ENCODE measurements at places on chromosomes 7 and 10.

DNA sequence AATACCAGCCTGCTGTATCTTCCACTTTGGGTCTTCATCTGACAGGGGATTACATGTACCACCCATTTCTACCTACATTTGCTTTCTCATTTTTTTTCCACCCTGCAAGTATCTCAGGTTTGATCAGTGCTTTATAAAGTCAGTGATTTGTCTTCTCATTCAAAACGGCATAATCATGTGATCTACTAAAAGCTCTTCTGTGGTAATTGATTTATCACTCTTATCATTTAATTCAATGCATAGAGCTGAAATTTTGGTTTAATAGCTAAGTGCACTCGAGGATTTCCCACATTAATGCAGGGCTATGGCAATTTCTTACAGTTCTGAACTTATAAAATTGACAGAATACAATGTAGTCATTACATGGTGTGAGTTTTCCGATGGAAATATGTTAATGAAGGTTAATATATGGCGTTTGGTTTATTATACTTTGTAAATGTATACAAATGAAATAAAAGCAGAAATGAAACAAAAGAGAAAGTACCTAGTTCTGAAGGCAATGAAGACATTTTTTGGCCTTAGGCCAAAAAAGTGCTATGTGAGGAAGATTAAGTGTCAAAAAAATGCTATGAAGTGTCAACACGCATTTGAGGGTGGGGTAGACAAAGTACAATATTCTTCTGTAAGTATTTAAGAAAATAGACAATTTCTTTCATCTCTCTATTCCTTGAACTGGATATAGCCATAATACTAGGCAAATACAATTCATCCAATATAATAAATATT lies 457.3 kb downstream of the ETV1 start:
- no peak for DNase-seq

GRCh38 chr10:103640436-103641181 lies 147.1 kb downstream of the NEURL1 start:
- DNase-seq, result no peak

GRCh38 chr10:133258066-133258817 lies 18.4 kb downstream of the ADAM8 start:
- DNase-seq, result peak; percentile 81

DNA sequence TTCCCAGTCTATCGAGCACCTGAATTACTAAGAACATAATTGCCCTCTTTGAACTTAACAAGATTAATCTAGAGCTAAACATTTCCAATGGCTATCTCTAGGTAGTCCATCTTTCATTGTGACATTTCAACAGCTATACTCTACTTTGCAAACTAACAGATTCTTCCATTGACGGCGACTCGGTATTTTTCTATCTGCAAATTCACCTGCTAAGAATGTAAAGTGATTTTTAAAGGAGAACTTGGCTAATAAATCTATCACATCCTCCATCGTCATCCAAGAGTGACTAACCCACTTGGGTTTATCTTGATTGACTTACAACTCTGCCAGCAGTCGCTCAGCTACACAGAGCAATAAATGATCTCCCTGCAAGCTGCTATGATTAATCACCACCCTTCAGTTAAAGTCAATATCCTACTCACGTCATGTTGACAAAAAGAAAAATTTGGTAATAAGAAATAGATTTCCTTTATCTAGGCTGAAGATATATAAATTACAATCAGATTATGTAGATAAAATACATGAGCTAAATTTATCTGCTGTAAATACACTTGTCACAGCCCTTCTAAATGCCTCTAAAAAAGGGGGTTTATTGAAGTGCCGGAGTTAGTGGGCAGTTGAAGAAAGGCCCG lies 99.5 kb downstream of the SFMBT2 start:
- no peak for DNase-seq

DNA sequence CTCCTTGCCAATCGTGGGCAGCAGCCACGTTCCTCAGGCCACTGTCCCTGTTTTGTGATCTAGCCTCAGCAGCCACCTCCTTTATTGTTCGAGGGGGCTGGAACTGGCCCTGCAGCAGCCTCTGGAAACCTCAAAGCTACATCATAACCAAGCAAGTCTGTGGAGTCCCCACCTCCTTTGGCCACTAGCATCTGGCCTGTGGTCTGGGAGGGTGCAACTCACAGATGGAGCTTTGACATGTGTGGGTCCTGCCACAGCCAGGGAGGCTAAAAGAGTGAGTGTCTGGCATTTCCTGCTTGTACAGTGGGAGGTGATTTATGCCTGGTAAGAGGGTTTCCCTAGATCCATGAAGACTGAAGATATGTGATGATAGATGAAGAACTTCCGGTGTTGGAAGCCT lies 32.3 kb upstream of the NUB1 start:
- no peak for DNase-seq

- no peak for DNase-seq
These were observed 14.0 kb downstream of the IDI2 start for GRCh38 chr10:1011696-1012095.

DNA sequence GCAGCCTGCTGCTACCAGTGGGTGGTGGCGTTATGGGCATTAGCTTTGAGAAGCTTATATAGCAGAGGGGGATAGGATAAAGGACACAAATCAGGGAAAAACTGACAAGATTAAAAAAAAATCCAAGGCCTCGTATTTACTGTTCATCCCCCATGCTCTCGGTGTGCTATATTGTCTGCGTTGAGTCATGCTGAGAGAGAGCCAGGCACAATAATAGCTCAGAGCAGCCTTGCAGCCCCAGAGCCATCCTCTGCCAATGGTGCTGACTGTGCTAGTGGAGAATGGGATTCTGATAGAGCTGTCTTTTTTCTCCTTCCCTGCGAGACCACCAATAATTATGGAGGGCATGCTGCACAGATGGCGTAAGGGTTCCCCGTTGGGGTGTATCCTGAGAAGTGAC lies 51.7 kb upstream of the FZD1 start:
- no peak for DNase-seq

- no peak for DNase-seq
These were observed 47.9 kb downstream of the WNT2 start for GRCh38 chr7:117274951-117275350.

- no peak for DNase-seq
These were observed 771 bp upstream of the NUDCD3 start for GRCh38 chr7:44491229-44491628.

- no peak for DNase-seq
These were observed 14.8 kb upstream of the AKR1C3 start for GRCh38 chr10:5079306-5079830.

- no peak for DNase-seq
These were observed 157.2 kb upstream of the TNRC18 start for GRCh38 chr7:5580714-5581395.

GRCh38 chr10:74730246-74730645 lies 96.2 kb upstream of the KAT6B start:
- DNase-seq, result no peak

- no peak for DNase-seq
These were observed 13.6 kb downstream of the SNX10 start for GRCh38 chr7:26305090-26305868.

DNA sequence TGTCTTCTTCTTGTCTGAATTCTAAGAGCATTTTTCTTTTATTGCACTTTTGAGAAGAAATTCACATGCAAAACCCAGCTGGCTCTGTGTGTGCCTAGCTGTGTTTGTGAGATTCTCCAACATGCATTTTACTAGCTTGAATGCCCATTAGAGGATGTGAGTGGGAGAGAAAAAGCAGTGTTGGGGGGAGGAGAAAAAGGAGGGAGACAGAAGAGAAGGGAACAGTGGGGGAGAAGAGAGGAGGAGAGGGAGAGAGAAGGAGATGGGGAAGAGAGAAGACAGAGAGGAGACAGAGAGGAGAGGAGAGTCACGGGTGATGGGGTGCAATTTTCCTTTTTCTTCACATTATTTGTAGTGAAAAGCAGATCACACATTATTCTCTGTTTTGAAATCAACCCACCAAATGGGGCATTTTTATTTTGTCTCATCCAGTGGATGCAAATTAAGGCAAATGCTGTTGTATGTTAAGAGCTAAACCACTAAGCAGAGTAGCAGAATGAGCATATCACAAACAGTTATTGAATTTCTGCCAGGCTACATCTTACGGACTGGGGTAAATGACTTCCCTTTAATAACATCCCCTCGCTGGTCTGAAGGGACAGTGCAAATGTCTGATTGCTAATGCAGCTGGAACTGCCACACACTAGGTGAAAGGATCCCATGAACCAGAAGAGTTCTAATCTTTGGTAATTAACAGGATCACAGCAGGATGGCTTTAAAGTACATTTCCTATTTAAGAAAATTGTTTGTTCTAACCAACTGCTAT lies 849 bp downstream of the LRRN3 start:
- no peak for DNase-seq

GRCh38 chr7:52146871-52147634 lies 830.4 kb upstream of the COBL start:
- DNase-seq, result no peak

- DNase-seq, result no peak
These were observed 139.4 kb downstream of the ITGB8 start for GRCh38 chr7:20470082-20470481.

DNA sequence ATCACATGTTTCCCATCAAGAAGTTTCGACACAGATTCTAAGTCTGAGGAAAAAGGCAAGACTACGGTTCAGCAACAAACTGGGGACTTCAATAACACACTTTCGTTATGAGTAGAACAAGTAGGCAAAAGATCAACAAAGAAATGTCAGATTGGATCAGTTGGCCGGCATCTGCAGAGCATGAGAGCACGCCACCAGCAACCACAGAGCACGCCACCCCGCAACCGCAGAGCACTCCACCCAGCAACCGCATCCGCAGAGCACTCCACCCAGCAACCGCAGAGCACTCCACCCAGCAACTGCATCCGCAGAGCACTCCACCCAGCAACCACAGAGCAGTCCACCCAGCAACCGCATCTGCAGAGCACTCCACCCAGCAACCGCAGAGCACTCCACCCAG lies 89.7 kb upstream of the FAM20C start:
- DNase-seq, result peak; percentile 42

- DNase-seq, result no peak
These were observed 25.2 kb downstream of the RAPGEF5 start for GRCh38 chr7:22331704-22332103.

GRCh38 chr10:122306282-122306681 lies 35.2 kb downstream of the BTBD16 start:
- DNase-seq, result no peak

GRCh38 chr10:88032566-88032965 lies 169.1 kb downstream of the PTEN start:
- DNase-seq, result no peak

DNA sequence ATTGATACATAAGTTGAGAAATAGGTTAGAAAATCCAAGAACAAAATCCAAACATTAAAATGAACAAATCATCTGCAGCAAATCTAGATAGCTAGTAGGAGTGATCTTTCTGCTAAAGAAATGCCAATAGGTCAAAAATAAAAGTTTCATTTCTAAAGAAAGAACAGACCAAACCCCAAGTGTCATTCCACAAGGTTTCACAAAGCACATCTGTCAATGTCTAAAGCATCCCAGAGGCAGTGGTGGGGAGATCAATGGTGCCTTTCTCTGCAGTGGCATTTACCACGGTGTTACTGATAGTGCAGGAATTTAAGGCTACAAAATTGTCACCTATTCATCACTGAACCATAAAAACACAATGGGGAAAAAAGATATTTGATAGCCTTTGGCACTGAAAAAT lies 147.9 kb downstream of the PARD3 start:
- no peak for DNase-seq

GRCh38 chr10:126250527-126251310 lies 137.6 kb downstream of the ADAM12 start:
- no peak for DNase-seq

DNA sequence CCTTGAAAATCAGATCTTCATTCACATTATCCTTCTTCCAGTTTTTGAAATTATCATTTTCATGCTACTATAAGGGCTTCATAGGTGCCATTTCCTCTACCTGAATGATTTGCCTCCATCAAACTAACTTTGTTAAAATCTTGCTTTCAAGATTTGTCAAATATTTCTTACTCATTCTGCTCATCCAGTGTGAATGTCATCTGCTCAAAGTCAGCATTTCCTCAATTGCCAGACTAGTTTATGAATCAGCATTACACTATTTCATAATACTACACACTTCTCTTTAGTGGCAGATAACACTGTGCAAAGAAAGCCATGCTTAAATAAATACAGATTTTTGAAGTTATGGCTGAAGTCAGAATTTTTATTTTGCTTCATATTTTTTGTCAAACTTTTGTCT lies 21.3 kb upstream of the LIPF start:
- DNase-seq, result no peak

GRCh38 chr10:484925-485661 lies 204.4 kb downstream of the DIP2C start:
- no peak for DNase-seq

GRCh38 chr7:104933521-104933988 lies 80.5 kb upstream of the KMT2E start:
- DNase-seq, result no peak

- no peak for DNase-seq
These were observed 18.1 kb downstream of the CALN1 start for GRCh38 chr7:72394016-72394415.

- DNase-seq, result no peak
These were observed 39.2 kb downstream of the DNAJC9 start for GRCh38 chr10:73207883-73208282.

- peak; percentile 70 for DNase-seq
These were observed 6.5 kb downstream of the INHBA start for GRCh38 chr7:41696323-41696916.

DNA sequence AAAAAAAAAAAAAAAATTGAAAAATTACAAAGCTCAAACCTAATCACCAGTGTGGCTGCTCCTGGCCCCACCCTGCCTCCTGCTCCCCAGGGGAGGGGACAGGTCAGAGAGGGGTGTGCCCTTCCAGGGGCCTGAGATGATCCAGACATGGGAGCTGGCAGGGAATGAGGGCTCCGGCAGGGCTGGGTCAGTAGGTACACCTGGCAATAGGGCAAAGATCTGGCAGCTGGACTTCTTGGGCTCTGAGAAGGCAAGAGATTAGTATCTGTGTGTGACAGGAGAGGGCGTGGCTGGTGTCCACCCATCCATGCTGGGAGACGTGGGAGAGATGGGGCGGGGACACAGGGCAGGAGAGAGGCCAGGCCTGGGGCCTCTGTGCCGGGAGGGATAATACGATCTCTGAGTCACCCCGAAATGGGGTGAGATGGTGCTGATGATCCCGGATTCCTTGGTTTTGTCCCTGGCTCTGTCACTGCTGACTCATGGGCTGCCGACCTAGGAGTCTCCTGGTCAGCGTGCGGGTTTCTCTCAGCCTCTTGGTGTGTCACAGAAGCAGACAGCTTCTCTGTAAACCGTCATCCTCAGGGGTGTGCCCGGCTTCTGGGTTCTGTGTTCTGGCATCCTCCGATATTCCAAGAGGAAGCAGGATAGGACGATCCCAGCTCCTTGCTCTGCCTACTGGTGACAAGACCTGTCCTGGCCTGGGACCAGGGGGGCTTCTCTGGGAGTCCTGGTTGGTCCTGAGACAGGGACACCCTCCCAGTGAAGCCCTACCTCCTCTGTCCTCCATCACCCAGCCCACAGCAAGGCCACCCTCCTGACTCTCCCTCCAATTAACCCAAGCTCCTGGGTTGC lies 8.2 kb upstream of the CLDN4 start:
- DNase-seq, result peak; percentile 99

All from SW480 (cell line).